Naive thymus-derived CD4-positive, alpha-beta T cell (primary cell): ENCODE measurements at places on chromosomes 5 and 9. TPM values are rescaled to one million over a fixed set of nuclear protein-coding genes. Genes with fewer than 3 reads are reported as not detected.

Gene ORM2
- not detected for total RNA-seq

Gene GFRA3
- not detected for total RNA-seq

Gene SPATA31A3
- not detected for total RNA-seq

Gene ARRDC3
- total RNA-seq = 172 TPM

Gene CTXN3
- not detected for total RNA-seq

Gene SPARC
- 0.62 TPM for total RNA-seq

Gene CDKN2B
- not detected for total RNA-seq

Gene MSX2
- total RNA-seq = not detected in 2 replicates

Gene MELK
- total RNA-seq = not detected

Gene TMEM252
- not detected for total RNA-seq

Gene PDE8B
- not detected for total RNA-seq

Gene PCDHA1
- not detected in 2 replicates for total RNA-seq

Gene NR4A3
- total RNA-seq = 20.2 TPM
